ENCODE measurements at places on chromosomes 16 and 17.

DNA sequence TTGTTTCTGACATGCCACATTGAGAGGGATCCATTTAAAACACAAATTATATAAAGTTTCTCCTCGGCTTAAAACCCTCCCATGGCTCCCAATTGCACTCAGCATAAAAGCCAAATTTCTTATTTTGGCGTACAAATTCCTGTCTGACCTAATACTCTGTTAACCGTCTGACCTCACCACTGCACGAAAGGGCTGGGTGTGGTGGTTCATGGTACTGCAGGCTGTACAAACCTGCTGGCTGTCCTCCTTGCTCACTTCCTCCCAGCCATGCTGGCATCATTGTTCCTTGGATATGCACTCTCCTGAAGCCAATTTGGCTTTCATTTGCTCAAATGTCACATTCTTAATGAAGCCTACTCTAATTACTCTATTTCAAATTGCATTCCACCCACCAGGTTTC lies 301.6 kb upstream of the C16orf82 start:
- DNase-seq: no peak

- DNase-seq: no peak
Observed at GRCh38 chr16:89458551-89458950, 31.8 kb downstream of the ANKRD11 start.

GRCh38 chr17:12114686-12115418 lies 94.2 kb downstream of the MAP2K4 start:
- no peak for DNase-seq

GRCh38 chr16:31875112-31875803 lies 1.7 kb downstream of the ZNF267 start:
- DNase-seq: no peak

GRCh38 chr16:85052536-85052935 lies 24.9 kb downstream of the KIAA0513 start:
- DNase-seq: no peak

GRCh38 chr16:27726621-27727261 lies 176.8 kb downstream of the KATNIP start:
- no peak for DNase-seq

DNA sequence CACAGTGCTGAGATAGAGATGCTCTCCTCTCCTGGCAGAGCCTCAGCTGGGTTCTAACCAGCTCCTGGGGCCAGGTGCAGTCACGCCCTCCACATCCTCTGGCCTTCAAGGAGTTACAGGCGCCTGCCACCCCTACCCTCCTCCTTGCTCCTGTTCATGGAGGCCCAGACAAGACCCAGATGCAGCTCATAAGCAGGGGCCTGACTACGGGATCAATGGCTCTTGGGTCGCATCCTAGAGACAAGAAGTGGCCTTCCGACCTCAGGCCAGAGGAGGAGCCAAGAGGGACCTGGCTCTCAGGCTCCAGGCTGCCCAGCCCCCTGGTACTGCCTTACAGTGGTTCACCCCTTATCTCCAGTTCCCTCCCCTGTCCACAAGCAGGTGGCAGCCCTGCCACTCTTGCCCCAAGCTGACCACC lies 23.0 kb downstream of the ARHGAP27 start:
- no peak for DNase-seq

DNA sequence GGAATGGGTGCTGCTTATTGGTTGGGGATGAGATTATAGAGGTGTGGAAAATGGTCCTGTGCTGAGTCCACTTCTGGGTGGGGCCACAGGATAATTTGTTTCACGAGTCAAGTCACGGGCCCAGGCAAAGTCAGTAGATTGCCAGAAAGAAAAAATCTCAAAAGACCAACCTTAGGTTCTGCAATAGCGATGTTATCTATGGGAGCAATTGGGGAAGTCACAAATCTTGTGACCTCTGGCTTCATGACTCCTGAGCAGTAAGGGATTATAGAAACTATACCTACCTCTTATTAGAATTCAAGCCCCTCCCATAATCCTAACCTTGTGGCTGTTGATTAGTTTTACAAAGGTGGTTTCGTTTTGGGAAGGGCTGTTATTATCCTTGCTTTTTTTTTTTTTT lies 31.4 kb downstream of the WWP2 start:
- no peak for DNase-seq

GRCh38 chr17:75557075-75557851 lies 30.3 kb upstream of the MYO15B start:
- peak; percentile 90 for DNase-seq

DNA sequence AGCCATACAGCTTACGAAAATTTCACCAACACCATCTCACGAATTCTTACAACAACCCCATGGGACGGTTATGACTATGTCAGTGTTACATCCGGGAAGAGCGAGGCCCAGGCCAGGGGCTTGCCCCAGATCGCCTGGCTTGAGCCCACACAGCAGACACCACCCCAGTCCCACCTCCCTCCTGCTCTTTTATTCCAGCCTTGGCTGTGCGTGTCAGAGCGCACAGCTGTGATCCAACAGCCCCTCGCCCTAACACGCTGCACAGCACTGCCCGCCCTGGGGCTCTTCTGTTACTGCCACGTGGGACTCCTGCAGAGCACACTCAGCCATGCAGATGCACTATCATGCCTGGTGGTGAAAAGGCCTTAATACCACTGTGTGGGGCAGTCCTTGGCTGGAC lies 127.9 kb downstream of the ENGASE start:
- no peak for DNase-seq

- DNase-seq: no peak
Observed at GRCh38 chr17:36752096-36752888, 150.9 kb downstream of the MRM1 start.

DNA sequence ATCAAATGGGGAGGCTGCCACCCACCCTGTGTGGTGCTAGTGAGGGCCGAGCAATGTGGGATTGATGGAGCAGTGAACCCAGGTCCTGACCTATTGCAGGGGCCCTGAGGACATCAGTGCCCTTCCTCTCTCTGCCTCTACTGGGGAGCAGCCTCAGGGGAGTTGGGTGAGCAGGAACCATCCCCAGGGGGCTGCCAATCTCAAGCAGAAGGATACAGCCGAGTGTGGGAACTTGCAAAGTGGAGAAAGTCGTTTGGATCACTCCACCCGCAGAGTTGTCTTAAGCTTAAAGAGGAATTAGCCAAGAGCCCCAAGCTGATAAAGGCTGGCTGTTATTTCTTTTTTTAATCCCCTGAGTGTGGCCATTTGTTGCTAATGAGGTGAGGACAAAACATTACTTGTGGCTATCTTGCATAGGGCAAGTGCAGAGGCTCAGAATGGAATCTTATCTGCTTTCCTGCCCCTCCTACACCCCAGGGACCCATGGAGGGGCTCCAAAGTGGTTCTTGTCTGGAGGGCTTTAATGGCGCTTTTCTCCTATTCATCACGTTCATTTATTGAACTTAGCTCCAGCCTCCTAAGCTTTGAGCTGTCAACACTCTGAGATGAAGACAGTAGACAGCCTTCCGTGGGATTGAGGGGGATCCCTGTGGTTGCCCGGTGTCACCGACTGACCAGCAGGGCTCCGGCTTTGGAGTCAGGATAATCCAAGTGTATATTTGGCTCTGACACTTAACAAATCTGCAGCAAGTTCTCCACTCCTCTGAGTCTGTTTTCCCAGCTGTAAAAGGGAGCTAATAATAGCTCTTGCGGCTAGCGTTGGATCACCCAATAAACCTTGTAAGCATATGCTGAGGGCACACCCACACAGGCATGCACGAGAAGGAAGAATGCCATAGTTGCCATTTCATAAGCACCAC lies 45.1 kb downstream of the MYH11 start:
- no peak for DNase-seq

DNA sequence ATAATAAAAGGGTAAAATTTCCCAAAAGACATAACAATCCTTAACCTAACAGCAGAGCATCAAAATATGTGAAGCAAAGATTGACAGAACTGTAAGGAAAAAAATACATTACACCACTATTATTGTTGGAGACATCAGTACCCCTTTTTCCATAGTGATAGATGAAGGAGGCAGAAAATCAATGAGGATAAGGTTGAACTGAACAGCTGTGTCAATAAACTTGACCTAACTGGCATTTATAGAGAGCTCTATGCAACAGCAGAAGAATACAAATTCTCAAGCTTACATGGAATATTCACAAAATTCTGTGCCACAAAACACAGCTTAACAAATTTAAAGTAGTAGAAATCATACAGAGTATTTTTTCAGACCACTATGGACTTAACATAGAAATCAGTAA lies 195.0 kb upstream of the ELAC2 start:
- DNase-seq: no peak

DNA sequence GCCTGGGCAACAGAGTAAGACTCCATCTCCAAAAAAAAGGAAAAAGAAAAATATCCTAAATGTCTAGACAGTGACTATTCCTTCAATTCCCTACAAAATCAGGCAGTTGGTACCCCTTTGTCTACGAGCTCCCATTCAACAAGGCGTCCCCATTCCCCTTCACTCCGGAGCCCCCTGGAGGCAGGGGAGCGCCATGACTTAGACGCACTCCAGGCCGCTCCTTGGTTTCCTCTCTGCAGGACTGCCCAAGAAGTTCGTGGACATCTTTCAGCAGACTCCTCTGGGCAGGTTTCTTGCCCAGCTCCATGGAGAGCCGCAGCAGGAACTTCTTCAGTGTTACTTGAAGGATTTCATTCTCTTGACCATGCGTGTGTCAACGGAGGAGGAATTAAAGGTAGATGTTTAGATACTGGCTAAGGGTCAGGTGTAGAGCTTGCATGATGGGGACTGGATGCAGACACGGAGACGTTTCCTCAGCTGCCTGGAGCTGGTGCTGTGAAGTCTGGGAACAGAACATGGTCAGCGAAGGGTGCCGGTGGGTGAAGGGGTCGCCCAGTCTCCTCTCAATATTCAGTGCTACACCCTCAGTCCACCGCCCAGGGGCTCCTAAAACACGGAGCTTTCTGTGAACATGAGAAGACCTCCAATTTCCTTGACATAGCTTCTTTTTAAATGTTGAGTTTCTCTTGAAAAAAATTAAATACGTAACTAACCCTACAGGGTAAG lies 53.3 kb upstream of the ENDOV start:
- no peak for DNase-seq

DNA sequence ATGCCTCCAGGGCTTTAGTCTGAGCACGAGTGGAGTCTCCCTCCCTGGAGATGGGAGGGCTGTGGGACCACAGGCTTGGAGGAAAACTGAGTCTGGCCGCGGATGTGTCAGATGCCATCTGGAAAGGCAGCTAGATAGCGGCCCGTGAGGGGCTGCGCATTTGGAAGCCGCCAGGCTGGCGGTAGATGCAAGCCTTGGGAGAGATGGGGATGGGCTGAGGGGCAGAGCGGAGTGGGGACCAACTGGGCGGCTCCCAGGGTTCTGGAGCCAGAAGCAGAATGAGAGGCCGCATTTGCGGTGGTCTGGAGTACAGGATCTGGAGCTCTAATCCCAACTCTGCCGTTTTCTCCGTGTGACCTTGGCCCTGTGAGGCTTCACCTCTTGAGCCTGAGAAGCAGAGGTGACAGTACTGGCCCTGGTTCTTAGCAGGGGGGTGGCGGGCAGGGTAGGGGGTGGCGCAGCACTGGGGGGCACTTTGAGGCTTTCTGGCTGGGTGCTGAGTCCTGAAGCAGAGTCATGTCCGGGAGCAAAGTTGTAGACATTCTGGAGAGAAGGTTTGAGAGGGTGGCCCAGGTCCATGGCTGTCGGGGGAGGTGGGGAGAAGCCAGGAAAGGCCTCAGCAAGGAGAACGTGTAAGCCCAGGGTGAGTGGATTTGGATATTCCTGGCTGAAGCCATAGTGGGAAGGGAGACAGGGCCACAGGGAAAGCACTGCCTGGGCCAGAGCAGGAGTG lies 6.7 kb downstream of the INO80E start:
- DNase-seq: no peak

DNA sequence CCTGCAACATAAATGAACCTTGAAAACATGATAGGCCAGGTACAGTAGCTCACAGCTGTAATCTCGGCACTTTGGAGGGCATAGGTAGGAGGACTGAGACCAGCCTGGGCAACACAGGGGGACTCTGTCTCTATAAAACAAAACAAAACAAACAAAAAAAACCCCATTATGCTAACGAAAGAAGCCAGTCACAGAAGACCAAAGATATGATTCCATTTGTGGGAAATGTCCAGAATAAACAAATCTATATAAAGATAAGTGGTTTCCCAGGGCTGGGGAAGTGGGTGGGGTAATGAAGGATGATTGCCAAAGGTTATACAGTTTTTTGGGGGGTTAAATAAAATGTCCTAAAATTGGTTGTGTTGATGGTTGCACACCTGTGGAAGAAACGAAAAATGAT lies 36.5 kb upstream of the SIAH1 start:
- DNase-seq: no peak

- DNase-seq: peak; percentile 4
Observed at GRCh38 chr16:4529085-4530060, 9.2 kb downstream of the CDIP1 start.

DNA sequence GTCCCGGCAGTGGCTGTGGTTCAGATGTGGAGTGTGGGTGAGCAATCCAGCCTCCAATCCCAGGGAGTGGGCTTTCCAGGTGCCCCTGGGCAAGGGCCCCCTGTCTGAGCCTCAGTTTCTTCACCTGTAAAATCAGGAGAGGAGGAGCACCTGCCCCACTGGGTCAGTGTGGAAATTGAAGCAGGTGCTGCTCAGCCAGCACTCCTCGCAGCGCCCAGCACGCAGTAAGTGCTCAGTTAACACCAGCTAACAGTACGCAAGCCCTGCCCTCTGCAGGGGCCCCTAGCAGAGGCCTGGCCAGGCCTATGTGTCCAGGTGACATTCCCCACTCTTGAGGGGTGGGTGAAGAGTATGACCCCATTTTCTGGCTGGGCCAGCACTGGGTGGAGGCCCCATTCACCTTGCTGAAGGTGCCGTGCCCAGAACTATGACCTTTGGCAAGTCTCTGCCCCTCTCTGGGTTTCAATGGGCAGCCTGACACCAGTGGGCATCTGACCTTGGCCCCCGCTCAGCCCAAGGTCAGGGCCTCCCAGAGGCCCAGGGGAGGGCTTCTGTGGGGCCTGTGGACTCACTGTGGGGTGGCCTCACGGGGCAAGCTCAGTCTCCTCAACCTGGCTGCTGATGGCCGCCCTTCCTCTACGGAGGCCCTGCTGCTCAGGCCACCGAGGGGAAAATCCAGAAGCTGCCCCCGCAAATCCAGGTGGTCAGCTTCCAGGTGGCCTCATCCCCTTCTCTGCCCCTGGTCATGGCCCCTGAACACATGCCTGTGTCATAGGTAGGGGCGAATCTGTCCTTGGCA lies 2.5 kb downstream of the MTSS2 start:
- no peak for DNase-seq

DNA sequence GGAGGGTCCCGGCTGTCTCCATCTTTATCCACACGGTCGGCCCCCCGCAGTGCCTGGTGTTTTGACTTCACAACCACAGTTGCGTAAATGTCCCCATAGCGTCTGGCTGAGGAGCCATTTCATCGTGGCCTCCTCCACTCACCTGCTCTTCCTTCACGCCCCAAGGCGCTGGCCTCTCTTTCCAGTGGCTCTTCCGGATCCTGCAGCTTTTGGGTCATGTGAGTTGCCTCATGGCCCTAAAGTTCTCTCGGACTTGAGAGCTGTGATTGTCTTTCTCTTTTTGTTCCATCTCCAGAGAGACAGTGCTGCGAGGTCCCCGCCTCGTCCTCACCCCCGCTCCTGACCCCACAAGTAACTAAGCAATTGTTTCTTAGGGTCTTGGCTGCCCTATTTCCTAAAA lies 22.7 kb downstream of the FLYWCH1 start:
- no peak for DNase-seq

Data from pons (tissue), 1 donor.